ENCODE measurements at places on chromosomes 2 and 18. TPM values are rescaled to one million over a fixed set of nuclear protein-coding genes. Genes with fewer than 3 reads are reported as not detected.
A peak's percentile ranks its signal among the peaks of the same experiment; 100 is the strongest.

The STPG4 gene
- not detected for total RNA-seq

DNA sequence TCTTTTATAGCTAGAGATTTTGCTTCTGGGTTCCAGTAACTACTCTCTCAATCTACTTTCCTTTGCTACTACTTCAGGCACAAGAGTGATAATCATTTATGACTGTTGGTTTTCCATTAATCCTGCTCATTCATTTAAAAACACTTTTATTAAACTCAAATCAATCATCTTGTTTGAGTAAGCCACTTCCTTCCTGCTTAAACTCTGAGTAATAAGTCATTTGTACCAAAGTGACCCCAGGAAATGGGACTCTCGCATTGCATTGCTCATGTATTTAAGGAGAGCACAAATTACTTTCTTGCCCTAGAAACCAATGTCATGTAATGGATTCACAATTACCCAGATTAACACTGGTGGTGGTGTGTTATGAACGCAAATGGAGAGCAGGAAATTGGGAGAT, 270.7 kb upstream of the HNMT start:
- no peak for DNase-seq

The DSC3 gene
- 0.65 TPM for total RNA-seq

- DNase-seq = no peak
Measured at GRCh38 chr2:212596688-212597087, 58.1 kb upstream of the ERBB4 start.

DNA sequence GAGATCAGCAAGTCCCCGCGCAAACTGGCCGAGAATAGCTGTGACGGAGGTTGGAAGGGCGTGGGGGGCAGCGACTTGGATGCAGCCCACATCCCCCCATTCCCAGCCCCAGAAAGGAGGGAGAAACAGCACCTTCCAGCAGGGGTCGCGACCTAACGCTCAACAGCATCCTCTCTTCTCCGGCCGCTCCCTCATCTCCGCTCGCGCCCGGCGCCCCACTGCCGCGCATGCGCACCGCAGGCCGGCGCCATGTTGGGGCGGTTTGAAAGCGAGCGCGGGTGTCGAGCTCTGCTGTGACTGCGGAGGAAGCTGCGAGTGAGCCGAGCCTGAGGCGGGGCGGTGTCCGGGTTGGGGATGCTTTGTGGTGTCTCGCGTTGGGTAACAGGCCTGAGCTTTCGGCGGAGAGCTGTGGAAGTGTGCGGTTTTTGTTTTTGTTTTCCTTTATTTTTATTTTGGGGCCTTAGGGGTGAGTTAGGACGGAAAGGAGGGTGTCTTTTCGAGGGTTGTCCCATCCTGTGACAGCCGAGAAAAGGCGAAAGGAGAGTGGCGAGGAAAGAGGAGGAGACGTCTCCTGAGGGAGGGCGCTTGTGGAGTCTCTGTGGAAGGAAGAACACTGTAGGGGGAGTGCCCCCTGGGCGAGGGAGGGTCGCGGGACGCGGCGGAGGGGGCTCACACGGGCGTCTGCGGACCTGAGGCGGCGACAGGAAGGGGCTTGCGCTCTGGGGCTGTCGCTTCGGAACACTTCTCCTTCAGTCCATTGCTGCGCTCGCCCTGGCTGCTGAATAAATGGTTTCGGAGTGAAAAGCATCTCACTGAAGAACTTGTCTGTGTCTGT, at the start of the genes C18orf54 and STARD6:
Gene C18orf54, plus strand, starts transcription at position 247 of the 835 bp plus-strand sequence. CDS start 2,667 bp downstream, outside the sequence.
Gene STARD6, minus strand, starts transcription at position 199 of the 835 bp plus-strand sequence. CDS start 3,285 bp downstream, outside the sequence.
- DNase-seq = peak; percentile 94

GRCh38 chr2:7094231-7094741, 177.1 kb downstream of the RNF144A start:
- DNase-seq = no peak

The OSBPL6 gene
- 5.5 TPM for total RNA-seq

GRCh38 chr2:54228945-54229344, 27.1 kb downstream of the TSPYL6 start:
- no peak for DNase-seq

The BCL11A gene
- total RNA-seq = 16.9 TPM

The SERPINB5 gene
- not detected for total RNA-seq

Data from cardiac septum (tissue), 1 donor.